ENCODE measurements at places on chromosomes 13 and 19.

GRCh38 chr13:66844933-66845332, 385.2 kb downstream of the PCDH9 start:
- DNase-seq: no peak

- no peak for DNase-seq
Observed at GRCh38 chr19:15402411-15403150, 16.2 kb downstream of the AKAP8L start.

DNA sequence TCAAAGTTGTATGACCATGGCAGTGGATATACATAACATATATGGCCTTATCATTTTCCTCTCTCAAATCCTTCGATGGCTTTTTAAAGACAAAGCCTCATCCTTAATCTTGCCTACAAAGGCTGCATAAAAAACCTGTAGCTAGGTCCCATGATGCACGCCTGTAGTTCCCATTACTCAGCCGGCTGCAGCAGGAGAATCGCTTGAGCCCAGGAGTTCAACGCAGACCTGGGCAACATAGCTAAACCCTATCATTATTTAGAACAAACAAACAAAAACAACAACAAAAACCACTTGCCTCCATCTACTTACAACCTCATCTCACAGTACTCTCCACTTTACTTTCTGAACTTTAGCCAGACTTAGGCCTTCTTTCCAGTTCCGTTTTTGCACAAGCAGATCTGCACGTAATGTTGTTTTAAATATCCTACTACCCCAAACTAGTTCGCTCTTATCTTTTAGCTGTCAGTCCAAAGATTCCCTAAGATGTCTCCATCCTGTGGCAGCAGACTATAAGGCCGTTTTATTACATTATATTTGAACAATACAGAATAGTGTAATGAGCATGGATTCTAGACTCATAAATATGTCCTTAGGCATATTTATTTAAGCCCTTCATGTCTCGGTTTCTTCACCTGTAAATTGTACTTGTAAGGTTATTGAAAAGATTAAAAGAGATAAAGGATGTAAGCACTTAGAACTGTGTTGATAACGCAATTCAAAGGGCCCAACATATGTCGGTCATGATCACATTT, 969 bp upstream of the POMP start:
- DNase-seq: no peak

DNA sequence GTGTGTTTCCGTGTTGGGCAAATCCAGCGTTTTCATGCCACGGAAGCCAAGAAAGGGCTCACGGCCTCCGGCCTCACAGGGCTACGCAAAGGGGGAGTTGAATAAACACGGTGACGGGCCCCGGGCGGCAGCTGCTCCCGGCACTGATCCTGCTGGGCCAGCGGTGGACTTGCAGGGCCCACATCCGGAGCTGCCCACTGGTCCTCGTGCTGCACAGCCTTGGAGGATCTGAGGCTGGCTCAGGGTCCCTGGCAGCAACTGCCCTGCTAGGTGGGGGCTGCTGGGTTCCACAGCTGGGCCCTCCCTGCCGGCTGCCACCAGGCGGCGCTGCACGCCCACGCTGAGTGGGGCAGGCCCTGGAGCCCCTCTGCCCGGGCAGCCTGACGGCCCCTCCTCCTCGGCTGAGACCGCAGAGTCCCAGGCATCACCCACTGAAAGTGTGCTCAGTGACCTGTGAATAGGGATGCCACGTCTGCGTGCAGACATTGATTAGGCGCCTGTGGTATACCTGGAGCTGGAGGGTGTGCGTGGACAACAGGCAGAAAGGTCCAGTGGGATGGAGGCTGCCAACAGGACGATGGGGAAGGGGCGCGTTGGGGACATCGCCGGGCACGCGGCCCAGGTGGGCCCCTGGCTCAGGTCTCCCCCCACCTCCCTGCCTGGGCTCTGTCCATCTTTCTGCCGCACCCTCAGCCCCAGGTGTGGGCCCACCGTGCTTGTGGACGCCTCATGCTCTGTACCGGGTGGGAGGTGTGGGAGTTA, 5.3 kb upstream of the HCN2 start:
- DNase-seq: peak; percentile 40

GRCh38 chr13:43732726-43733125, 54.0 kb downstream of the ENOX1 start:
- DNase-seq: no peak

All from activated CD8-positive, alpha-beta memory T cell treated with anti-CD3 and anti-CD28 coated beads for 4 hours (primary cell).